ENCODE measurements at places on chromosomes 4 and X.

DNA sequence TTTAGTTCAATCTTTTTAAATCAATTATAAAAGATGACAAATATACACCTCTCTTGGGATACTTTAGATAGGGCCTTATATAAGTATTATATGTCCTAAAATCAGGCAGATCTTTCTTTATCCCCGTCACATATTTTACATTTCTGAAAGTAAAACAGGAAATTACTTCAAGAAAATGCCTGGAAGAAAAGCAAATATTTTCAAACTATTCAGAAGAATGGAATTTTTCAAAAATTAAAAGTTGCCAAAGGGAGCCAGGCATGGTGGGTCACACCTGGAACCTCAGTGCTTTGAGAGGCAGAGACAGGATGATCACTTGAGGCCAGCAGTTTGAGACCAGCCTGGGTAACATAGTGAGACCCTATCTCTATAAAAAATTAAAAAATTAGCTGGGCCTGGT, 34.4 kb downstream of the MGARP start:
- no peak for DNase-seq

DNA sequence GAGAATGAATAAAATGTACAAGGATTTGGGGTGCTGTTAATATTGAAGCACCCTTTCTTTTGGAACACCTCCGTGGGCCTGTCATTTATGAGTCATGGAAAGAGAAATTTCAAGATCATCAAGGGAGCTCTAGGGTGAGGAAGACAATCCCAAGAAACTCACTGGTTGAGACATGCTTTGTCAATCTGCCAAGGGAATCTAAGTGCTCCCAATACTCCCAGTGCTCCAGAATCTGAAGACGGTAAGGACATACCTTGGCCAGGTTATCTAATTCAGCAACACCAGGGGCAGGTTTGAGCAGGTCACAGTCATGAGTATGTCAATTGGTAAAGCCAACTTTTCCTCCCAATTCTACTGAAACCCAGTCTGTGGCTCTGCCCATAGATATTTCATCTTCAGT, 556.4 kb upstream of the CPEB2 start:
- no peak for DNase-seq

DNA sequence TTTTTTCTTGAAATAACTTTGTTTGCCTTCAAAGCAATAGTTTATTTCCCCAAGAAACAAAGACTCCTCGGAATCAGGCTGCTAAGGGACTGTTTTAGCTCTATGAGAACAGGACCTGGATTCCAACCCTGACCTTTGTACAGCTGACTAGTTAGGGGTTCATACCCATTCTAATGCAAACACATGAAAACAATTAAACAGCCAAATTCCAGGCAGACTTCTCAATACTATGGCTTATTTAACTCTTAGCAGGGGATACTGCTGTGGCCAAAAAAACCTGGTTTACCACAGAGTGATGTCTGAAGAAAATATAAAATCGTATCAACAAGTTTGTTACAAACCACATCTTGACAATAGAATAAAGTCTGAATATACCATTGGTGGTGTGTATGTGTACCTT, 129.6 kb upstream of the INTU start:
- DNase-seq, result no peak

GRCh38 chr4:39286263-39286662, 79.9 kb downstream of the RFC1 start:
- no peak for DNase-seq

DNA sequence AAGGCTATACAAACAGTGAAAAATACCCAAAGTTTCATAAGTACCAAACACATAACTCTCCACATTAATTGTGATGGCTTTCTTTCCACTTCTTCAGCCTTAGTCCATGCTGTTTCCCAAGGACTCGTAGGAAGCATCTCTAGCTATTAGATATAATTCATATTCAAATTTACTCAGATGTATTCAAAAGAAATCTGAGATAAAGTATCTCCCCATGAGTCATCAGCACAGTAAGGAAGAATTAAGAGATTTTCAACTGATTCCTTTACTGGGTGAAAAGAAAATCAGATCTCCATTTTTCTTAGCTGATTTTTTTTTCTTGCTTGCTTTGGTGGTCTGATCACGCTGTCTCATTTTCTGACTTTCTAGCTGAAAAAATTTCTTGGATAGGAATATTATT, 71.7 kb downstream of the MID1 start:
- no peak for DNase-seq

- DNase-seq, result no peak
Observed at GRCh38 chrX:44876086-44876485, 3.1 kb downstream of the KDM6A start.

DNA sequence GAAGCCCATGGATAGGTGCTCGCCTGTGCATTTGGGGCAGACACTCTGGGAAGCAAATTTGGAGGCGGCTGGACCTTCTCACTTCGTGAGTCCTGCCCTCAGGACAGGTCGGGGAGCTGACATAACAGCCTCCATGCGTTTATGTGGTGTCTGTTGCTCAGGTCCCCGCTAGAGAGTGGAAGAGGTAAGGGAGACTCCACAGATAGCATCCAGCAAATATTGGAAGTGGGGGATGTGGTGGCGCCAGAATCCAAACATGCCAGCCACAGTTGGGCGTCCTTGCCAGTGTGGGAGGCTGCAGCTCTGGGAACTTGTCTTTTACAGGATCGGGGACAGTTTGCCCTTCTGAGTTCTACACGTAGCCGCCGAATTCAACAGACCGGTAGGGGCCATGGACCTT, 47.8 kb downstream of the ZNF182 start:
- no peak for DNase-seq

- DNase-seq, result no peak
Observed at GRCh38 chr4:10509733-10510132, 52.5 kb upstream of the ZNF518B start.

DNA sequence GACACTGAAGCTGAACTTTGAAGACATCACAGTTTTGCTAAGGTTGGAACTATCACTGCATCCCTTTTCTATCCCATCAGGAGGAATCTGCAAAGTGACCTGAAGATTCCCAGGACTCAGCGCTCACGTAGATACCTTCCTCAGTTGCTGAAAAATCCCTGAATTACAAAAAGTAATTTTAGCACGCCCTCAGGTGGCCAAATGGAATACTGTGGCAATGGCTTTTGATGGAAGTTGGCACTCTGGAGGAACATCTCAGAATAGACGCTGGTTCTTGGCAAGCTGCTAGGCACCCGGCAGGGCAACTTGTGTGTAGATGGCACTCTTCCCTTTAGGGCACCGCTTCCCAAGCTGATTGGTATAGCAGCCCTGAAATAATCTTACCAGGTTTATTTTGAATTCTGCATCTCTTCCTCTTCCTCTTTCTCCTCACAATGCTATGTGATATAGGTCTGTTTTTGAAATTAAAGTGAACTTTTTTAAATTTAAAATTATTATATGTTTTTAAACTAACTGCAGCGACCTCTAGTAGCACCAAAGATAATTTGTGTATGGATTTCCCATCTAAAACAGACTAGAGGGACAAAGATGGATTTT, 16.3 kb upstream of the ESX1 start:
- no peak for DNase-seq

DNA sequence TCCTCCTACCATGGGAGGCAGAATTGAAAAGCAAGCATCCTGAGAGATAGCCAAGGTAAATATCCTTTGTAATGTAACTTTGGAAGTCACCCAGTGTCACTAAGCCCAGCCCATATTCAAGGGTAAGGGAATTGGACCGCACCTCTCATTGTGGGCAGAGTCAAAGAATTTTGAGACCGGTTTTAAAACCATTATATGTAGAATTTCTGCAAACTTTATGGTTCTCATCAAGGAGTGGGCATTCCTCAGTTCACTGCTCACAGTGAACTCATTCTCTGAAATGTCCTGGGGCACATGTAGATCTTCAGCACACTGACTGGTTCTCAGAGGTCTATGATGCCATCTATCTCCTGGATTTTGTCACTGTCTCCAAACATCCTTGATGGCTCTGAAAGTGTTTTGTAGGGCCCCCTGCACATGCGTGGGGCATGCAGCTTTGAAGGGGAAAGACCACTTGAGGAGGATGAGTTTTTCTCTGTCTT, 35.3 kb upstream of the CHRNA9 start:
- DNase-seq, result no peak

DNA sequence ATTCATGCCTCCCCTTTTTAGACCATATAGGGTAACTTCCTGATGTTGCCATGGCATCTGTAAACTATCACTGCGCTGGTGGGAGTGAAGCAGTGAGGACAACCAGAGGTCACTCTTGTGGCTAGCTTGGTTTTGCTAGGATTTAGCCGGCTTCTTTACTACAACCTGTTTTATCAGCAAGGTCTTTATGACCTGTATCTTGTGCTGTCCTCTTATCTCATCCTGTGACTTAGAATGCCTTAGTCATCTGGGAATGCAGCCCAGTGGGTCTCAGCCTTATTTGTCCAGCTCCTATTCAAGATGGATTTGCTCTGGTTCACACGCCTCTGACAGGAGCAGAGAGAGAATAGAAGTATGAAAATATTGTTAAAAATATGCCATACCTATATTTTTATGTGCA, 355.7 kb downstream of the ADGRL3 start:
- DNase-seq, result no peak

GRCh38 chr4:80017125-80017854, 55.7 kb downstream of the ANTXR2 start:
- DNase-seq, result no peak

GRCh38 chrX:22629105-22629725, 356.5 kb downstream of the CBLL2 start:
- DNase-seq, result no peak

- DNase-seq, result no peak
Observed at GRCh38 chr4:88981556-88981955, 75.4 kb downstream of the FAM13A start.

DNA sequence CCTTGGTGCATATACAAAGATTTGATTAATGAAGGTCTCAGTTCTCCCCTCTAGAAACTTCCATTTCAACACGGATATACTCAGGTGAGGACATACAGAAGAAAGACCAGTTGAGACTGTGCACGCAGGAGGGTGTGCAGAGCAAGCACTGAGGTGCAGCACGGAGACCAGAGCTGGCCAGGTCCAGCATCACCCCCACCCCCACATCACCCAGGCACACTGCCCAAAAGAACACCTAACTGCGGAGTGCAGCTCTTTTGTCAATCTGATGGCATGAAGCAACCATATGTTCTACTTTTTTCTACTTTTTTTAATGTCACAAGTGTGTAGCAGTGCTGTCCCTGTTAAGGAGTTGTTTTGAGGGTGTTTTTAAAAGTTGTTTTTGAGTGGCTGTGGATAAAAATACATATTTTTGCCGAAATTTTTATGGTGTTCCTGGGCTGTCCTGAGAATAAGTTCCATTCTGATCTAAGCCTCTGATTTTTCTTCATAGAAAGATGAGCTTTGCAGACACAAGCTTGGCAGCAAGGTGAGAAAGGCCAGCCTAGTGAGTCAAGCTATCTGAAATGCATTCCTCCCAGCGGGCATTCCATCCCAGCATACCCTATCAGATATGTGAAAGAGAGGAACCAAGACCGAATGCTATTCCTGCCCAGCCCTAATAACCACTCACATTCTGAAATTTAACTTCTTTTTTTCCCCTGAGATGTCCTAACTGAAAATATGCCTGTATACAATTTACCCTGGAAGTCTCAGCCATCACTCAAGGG, 173.7 kb downstream of the PTTG2 start:
- no peak for DNase-seq

DNA sequence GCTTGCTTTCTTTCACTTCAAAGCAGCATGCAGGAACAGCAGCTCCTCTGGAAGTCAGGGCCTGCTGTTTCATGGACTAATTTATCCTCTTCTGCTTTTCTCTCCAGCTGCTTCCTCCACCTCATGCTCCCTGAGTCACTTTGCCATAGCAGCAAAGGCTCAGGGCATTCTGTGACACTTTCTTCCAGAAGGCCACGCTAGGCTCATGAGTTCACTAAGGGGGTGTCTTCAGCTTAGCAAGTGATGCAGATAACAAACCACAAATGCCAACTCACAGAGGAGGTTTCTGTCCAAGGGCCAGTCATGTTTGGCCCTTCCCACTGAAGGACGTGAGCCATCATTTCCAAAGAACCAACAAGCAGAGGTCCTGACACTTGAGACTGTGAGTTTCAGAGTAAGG, 200.2 kb downstream of the ADGRA3 start:
- DNase-seq, result no peak

Measured in DMS79 (cell line).